Fibroblast of the aortic adventitia (primary cell): ENCODE measurements at places on chromosomes 11 and 22.
A peak's percentile ranks its signal among the peaks of the same experiment; 100 is the strongest.

- DNase-seq = no peak
Measured at GRCh38 chr11:131758726-131759125, 388.3 kb downstream of the NTM start.

- no peak for DNase-seq
Measured at GRCh38 chr11:17556999-17557398, 9.9 kb downstream of the OTOG start.

- DNase-seq = no peak
Measured at GRCh38 chr11:21909145-21909544, 283.7 kb upstream of the ANO5 start.

DNA sequence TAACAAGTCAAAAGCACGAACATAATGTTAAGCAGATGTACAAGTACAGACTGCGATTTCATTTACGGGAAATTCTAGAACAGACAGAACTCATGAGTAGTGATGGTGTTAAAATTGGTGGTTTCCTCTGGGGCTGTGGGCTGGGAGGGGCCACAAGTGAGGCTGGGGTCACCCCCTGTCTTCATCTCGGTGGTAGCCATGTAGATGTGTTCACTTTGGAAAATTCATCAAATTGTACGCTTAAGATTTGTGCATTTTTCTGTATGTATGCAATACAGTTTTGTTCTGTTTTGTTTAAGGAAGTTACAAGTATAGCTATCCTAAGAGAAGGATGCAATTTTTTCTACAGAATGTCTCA, 504 bp upstream of the ASCC2 start:
- no peak for DNase-seq

- DNase-seq = no peak
Measured at GRCh38 chr11:109791337-109791736, 301.9 kb upstream of the ZC3H12C start.

DNA sequence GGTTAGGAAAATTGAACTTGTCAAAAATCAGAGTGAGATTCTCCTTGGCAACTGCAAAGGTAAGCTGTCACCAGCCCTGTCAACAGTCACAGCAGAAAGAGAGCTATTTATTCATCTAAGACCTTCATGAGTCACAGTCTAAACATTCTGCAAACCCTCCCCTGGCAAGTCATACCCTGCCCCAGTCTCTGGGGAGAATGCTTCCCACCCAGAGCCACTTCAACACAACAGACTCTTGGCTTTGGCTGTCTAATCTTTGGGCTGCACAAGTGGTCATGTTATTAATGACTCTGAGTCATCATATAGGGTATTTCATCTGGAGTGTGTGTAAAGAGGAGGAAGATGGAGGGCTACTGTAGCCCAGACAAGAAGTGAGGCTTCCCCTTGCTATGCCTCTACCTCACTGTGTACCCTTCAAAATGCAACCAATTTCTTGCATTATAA, 153.4 kb downstream of the CCDC34 start:
- peak; percentile 96 for DNase-seq

- DNase-seq = no peak
Measured at GRCh38 chr11:82937554-82937953, 36.0 kb downstream of the DDIAS start.

- no peak for DNase-seq
Measured at GRCh38 chr11:19349340-19350025, 108.7 kb upstream of the E2F8 start.

GRCh38 chr22:39808081-39808480, 85.5 kb downstream of the ENTHD1 start:
- DNase-seq = peak; percentile 30

DNA sequence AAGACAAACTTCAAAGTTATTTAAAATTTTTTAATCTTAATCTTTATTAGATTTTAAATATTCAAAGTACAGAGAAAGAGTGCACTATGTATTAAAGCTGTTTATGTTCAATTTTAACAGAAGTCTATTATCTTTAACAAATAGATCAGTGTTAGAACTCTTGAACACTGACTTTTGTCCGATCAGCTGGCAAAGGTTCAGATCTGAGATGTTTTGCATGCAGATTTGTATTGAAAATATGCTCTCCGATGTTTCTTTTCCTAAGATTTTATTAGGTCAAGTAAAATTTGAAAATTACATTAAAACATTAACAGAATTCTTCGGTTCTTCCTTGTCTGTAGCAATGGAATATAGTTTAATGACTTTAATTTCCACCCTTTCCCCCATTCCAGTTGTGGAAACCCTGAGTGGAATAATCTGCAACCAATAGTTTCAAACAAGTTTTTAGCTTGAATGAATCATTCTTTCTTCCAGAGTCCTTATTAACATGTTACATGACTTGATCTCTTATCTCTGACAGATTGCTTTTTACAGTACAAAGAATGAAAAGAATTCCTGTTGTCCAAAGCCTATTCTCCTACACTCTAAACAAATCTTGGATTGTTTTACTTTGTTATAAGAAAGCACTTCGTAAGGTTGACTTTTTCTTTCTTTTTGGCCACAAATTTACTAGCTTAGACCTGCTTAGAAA, 11.4 kb upstream of the TCP11L1 start:
- DNase-seq = peak; percentile 77

DNA sequence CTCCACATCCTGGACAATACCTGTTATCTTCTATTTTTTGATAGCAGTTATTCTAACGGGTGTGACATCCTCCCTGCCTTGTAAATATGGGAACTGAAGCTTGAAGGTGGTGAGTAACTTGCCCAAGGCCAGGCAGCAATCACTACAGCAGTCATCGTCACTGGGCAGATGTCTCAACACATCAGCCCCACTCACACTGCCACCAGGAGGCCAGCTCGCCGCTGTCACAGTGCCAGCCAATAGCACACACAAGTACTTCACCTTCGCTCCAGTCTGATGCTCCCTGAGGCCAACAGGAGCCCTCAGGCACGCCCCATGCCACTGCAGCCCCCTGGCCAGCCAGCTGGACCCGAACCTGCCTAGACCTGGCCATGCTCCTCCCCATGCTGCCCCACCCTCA, 4.9 kb upstream of the TTLL1 start:
- no peak for DNase-seq

DNA sequence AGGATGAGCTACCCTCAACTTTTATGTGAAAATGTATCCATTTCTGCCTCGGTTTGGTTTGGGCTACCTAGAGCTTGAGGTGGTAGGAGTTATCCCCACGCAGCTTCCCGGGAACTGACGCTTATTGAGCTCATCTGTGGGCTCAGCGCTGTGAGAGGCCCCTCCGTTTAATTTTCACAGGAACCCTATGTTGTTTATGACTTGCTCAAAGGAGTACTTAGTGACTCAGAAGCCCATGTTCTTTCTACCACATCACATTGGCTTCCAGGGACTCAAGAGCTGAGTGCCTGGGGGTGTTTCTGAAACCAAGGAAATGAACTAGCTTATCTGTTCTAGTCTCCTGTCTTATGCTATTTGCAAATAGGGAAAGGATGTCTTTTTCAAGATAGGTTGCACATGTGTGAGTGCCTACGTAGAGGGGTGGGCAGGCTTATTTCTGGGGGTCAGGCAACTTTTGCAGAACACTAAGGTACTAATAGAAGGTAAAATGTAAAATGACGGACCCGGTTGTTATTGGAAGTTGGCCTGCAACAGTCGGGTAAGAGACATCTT, 40.5 kb downstream of the MICAL2 start:
- peak; percentile 38 for DNase-seq

DNA sequence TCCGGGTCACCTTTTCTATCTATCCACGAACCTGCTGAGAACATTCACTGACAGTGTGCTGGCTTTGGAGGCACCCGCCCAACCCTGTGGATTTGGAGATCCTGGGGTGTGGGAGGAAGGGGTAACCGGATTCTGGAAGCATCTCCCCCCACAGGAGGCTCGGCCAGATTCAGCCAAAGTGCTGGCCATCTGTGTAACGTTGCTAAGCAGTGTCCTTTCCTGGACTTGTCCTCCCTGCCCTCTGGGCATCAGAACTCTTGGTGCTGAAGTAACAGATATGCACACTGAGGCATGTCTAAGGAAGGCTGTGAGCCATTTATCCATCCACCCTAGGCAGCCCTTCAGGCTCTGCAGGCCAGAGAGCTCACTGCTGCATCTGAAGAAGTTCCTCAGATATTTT, 85.7 kb downstream of the SNX19 start:
- DNase-seq = peak; percentile 51

GRCh38 chr22:49440931-49441330, 386.7 kb downstream of the BRD1 start:
- DNase-seq = no peak

- DNase-seq = peak; percentile 84
Measured at GRCh38 chr11:125514336-125515101, 18.5 kb upstream of the FEZ1 start.

DNA sequence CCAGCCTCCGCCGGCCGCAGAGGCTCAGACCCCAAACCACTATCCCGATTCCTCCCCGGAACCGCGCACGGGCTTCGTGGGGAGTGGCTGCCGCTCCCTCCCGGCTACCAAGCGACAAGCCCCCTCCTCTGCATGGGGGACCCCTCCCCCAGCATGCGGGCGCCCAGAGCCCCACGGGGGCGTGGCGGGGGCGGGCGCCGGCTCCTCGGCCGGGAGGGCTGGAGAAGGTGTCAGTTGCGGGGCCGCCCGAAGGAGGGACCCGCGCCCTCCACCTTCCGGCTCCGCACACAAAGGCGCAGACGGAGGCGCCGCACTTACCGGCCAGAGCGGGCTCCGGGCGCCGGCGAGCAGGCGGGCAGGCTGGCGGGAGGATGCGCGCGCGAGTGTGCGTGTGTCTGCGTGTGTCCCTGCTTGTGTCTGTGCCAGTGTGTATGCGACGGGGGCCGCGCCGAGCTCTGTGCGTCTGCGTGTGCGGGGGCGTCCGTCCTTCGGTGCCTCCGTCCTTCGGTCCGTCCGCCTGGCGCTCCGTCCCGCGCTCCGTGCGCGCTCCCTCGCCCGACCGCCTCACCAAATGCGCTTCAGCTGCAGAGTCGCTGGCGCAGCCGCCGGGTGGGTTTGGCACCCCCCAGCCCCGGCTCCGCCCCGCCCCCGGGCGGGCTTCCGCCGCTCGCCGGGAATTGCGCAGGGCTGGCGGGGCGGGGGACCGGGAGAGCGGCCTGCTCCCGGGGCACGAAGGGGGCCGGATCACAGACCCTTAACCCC, at the start of gene PTPN5:
PTPN5 (minus strand) TSS at position 592 of the 762 bp plus-strand sequence. CDS start 19,840 bp downstream, outside the sequence.
- no peak for DNase-seq

DNA sequence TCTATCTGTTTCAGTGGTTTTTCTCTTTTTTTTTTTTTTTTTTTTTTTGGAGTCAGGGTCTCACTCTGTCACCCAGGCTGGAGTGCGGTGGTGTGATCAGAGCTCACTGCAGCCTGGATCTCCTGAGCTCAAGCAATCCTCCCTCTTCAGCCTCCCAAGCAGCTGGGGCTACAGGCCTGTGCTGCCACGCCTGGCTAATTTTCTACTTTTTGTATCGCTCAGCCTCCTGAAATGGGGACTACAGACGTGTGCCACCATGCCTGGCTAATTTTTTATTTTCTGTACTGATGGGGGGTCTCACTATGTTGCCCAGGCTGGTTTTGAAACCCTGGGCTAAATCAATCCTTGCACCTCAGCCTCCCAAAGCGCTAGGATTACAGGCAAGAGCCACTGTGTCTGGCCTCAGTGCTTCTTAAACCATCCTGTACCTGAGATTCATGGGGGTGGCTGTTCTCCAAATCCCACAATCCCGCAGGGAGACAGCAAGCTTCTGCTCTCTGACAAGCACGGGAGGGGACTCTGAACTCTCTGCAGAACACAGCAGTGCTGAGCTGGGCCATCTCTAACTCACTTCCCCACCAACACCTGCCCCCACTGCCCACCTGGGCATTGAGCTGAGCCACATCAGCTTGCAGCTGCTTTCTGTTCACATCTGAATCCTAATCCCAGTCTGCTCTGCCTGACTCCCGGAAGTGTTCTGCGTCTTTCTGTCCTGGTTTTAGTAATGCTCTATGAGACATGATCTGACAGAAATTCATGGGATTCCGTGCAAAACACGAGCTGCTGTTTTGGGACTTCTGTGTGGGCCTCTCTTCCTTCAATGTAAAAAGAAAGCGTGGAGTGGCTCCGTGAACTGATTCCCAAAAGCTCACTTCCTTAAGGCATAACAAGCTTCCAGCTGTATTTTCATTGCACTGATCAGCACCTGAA, 400.0 kb downstream of the LARGE1 start:
- DNase-seq = no peak

- DNase-seq = no peak
Measured at GRCh38 chr11:33574331-33574730, 126.3 kb downstream of the C11orf91 start.

DNA sequence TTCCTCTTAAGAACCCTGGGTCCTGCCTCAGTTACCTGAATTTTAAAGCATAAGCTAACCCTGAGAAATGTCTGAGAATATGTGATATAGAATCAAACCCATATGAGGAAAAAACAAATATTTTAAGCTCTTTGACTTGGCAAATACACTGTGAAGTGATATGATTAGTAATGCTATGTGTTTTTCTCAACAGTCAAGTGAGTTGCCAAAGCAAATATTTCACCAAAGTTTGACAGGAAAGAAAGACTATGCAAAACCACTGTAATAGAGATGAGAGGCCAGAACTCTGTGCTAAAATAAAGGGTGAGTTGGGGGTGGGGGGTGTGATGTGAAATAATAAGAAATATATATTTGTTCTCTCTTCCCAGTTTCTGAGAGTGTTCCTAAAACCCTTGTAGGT, 613.5 kb upstream of the CCDC179 start:
- DNase-seq = no peak

- DNase-seq = no peak
Measured at GRCh38 chr11:70933981-70934583, 318.3 kb downstream of the SHANK2 start.

DNA sequence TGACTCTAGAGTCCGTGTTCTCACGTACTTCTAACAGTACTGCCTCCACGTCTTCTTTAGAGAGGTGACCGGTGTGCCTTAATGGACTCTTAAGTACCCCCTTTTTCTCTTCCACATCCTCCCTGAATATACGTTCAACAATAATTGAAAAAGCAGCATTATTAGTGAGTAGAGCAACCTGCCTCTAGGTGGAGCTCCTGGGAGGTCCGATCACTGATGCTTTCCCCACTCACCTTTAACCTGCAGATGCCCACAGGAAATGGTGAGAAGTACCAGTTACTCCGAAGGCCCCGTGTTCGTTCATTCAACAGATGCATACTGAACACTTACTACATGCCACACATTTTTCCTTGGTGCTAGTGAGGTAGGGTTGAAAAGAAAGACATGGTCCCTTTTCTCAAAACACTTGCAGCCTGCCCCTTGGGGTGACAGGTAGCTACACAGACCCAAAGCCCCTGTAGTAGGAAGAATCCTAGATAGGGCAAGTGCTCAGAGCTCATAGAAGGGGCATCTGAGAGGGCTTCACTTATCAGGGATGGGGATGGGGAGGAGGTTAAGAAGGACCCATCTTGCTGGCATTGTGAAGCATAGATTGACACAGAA, 72.7 kb downstream of the FEZ1 start:
- no peak for DNase-seq

- DNase-seq = peak; percentile 53
Measured at GRCh38 chr11:66082946-66083698, 13.1 kb downstream of the PACS1 start.

- DNase-seq = no peak
Measured at GRCh38 chr11:16799221-16799620, 60.8 kb downstream of the C11orf58 start.

- DNase-seq = peak; percentile 41
Measured at GRCh38 chr11:87173185-87174039, 135.7 kb downstream of the TMEM135 start.

- no peak for DNase-seq
Measured at GRCh38 chr11:27678242-27678641, 22.0 kb downstream of the BDNF start.

GRCh38 chr22:48949375-48950149, 878.1 kb downstream of the BRD1 start:
- DNase-seq = no peak

- no peak for DNase-seq
Measured at GRCh38 chr11:74485868-74486267, 7.7 kb downstream of the LIPT2 start.

GRCh38 chr22:45817745-45818423, 146.2 kb downstream of the ATXN10 start:
- DNase-seq = no peak

- peak; percentile 88 for DNase-seq
Measured at GRCh38 chr22:45686836-45687235, 15.2 kb downstream of the ATXN10 start.
